CD4-positive, alpha-beta T cell treated with Interleukin-2 at 100 ng/mL for 4 hours (primary cell): ENCODE measurements at places on chromosomes 6 and 20.

DNA sequence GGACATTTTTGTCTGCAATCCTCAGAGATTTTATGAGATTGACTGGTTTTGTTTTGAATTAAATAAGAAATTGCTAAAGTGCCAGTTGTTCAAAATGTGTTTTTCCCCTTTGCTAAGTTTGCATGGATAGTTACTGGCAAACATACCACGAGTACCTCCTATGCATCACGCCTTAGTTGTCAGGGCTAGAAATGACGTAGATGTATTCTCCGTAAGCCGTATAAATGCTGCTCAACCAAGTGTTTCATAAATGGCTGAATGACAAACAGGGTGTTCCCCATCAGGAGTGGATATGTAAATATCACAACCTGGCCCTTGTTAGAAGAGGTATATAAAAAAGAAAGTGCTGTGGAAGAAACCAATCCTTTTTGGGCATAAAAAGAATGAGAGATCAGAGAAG lies 341.1 kb upstream of the ZFP64 start:
- DNase-seq = no peak

DNA sequence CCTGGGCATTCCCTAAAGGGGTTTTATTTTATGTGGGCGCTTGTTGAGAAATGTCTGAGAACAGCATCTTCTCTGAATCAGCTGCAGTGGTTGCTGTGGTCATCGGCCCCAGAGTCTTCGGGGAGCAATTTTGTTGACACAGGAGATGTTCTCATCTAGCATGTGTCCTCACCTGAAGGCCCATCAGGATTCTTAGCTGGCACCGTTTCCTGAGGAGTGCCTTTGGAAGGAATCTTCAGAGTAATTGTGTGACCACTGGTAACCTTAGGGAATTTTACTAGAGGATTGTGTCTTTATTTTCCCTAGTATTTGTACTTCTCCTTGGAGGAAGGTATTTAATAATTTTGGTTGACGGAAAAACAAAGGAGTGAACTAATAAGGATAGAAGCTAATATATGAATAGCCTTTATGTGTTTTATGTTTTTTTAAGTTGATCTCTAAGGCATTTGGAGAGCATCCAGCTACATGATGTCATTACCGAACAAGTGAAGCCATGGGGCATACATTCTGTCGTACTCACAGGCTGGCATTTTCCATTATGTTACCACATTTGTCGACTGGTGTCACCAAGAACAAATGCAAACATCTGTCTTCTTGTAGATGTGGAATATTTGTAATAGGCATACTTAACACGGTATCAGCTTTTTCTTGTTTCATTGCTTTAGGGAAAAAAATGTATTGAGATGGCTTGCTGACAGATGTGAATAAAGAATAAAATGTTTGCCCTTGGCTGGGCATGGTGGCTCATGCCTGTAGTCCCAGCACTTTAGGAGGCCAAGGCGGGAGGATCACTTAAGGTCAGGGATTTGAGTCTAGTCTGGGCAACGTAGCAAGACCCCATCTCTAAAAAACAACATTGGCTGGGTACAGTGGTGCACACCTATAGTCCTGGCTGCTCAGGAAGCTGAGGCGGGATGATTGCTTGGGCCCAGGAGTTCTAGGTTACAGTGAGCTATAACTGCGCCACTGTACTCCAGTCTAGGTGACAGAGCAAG lies 41.9 kb downstream of the TULP4 start:
- no peak for DNase-seq

DNA sequence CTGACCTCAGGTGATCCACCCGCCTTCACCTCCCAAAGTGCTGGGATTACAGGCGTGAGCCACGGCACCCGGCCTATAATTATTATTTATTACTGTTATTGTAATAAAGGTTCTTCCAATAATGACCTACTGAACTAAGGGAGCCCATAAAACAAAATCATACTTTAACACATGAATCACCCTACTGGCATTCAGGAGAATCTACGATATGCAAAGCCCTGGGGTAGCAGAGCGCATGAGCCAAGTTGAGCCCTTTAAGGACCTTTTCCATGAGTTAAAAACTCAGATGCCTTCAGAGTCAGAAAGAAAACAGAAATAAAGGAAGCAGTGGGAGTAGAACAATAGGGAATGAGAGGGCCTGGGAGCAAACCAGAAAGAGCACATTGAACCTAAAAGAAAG lies 41.5 kb downstream of the SNRPB start:
- DNase-seq = no peak

GRCh38 chr6:75156186-75156878 lies 49.5 kb downstream of the COL12A1 start:
- DNase-seq = no peak

DNA sequence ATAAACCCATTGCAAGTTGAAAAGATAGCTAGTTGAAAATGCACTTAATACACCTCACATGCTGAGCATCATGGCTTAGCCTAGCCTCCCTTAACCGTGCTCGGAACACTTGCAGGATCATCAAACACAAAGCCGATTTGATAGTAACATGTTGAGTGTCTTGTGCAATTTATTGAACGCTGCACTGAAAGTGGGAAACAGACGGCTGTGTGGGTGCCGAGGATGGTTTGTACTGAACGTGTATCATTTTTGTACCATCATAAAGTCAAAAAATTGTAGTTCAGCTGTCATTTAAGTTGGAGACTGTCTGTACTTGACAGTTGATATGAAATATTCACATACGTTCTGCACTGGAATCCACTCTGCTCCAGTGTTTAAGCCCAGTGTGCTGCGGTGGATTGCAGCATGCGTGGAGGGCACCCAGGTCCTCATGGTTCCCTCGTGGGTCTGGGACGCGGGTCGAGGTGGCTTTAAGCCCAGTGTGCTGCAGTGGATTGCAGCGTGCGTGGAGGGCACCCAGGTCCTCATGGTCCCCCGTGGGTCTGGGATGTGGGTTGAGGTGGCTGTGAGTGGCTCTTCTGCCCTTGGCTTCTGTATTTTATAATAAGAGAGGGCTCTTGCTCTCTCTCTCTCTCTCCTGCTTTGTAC lies 77.0 kb downstream of the CDH4 start:
- DNase-seq = no peak

GRCh38 chr6:15521582-15521981 lies 141.2 kb downstream of the DTNBP1 start:
- no peak for DNase-seq

GRCh38 chr6:159467473-159468041 lies 225.5 kb downstream of the SOD2 start:
- DNase-seq = no peak

- no peak for DNase-seq
Observed at GRCh38 chr6:155213611-155214372, 50.0 kb upstream of the CLDN20 start.

- no peak for DNase-seq
Observed at GRCh38 chr6:47159763-47160162, 117.6 kb upstream of the ADGRF1 start.

DNA sequence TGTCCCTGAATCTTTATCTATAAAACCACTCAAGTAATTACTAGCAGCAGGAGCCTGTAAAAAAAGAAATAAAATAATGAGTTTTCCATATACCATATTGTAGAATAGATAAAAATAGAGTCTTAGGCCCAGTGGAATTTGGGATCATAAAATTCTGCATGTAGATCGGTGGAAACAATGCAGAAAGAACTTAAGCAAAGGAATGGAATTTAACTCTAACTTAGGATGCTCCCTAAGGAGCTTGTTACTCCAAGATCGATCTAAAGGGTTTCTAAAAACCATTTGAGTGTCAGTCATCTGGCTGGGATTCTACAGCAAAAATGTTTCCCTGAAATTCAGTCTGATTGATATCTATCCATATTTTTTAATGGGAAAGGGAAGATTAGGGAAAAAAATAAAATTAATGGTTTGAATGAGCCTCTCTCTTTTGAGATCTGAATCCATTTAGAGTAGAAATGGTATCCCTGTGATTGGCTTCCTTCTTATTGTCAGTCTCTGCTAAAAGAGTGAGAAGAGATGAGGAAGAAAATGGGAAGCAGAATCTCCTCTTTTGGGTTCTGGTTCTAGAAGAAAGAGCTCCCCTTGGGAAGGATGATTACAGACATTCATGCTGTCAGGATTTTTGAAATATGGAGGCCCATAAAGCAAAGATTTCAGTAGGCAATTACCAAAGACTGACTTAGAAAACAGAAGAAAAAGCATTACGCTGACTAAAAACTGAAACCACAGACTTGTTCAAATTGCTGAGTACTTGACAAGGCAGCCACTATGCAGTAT lies 564.3 kb upstream of the MARCKS start:
- no peak for DNase-seq

GRCh38 chr6:10520468-10520867 lies 683 bp upstream of the GCNT2 start:
- DNase-seq = no peak

DNA sequence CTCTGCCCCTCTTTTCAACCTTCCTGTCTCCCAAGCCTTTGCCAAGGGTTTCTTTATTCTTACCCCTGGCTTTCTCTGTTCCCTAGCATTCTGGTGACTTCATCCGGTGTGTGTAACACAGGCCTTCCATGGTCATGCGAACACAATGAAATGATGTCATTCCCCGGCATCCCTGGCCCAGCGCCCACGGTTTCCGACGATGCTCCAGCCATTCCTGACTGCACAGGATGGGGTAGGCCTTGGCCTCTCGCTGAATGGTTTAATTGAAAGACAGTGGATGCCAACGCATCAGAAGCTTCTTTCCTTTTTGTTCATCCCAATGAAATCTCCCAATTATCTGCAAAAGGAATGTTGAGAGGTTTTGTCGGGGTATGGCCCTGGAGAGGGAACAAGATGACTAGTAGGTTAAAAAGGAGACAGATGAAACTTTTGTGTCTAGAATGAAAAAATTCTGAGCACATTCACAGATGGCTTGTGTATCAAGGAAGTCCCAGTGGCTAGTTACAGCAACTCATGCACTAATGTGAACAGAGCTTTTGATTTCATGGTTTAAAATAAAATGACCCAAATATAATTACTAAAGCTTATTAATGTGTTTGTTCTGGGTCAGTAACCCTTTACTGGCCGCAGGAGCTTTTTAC lies 655.0 kb downstream of the QKI start:
- no peak for DNase-seq

DNA sequence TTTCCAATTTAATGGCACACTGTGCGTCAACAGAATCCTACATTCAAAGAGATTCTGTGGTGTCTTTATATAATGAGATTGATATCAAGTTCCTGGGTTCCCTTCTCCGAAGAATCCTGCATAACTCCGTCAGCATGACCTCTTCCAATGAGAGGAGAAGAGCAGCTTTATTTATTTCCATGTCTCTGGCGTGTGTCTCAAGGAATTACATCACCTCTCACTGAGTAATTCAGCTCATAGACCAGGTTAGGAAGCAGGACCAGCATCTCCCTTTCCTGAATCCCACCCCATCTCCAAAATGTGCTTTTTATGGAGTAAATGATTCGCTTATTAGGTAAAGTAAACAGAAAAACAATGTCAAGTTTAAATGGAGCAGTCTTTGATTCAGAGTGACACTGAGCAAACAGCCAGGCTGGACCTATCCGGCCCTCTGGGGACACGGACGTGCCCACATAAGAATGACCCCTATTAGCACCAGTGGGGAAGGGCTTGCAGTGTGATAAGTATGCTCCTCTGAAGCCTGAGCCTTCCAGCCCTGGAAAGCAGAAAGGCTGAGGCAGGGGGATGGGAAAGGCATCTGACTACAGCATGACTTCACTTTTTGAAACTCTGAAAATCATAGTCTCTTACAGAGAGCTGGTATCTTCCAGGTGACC lies 165.2 kb downstream of the CLIC5 start:
- DNase-seq = no peak

DNA sequence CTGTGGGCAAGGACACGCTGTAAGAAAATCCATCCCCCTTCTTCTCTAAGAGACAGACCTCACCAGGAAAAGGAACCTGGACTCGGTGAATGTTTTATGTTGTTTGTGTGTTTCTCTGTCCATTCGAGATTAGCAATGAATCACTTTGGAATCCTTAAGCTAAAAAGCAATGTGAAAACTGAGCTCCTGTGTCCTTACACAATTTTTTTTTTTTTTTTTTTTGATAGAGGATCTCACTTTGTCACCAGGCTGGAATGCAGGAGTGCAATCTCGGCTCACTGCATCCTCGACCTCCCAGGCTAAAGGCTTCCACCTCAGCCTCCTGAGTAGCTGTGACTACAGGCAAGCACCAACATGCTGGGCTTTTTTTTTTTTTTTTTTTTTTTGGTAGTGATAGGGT lies 32.1 kb downstream of the BFSP1 start:
- DNase-seq = no peak

GRCh38 chr6:99241905-99242534 lies 107.5 kb downstream of the FAXC start:
- no peak for DNase-seq

- DNase-seq = no peak
Observed at GRCh38 chr6:146357578-146358430, 185.8 kb upstream of the RAB32 start.

DNA sequence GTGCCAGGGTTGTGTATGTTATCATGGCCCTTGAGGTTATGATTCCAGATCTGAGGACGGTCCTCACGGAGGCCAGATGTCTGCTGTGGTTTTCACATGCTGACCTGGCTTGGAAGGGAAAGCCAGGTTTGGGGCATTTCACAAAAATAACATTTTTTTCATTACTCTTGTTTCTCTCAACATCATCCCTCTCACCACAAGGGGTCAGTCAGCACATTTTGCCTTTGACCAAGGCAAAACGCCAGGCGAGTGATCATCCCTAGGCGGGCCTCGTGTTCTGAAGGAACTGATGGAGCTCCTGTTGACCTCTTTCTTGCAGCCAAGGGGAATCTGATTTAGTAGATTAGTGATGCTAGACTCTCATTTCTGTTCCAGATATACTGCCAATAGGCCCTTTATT lies 133.5 kb downstream of the TBC1D7 start:
- DNase-seq = peak; percentile 12

- no peak for DNase-seq
Observed at GRCh38 chr6:35708585-35708984, 19.9 kb upstream of the FKBP5 start.

DNA sequence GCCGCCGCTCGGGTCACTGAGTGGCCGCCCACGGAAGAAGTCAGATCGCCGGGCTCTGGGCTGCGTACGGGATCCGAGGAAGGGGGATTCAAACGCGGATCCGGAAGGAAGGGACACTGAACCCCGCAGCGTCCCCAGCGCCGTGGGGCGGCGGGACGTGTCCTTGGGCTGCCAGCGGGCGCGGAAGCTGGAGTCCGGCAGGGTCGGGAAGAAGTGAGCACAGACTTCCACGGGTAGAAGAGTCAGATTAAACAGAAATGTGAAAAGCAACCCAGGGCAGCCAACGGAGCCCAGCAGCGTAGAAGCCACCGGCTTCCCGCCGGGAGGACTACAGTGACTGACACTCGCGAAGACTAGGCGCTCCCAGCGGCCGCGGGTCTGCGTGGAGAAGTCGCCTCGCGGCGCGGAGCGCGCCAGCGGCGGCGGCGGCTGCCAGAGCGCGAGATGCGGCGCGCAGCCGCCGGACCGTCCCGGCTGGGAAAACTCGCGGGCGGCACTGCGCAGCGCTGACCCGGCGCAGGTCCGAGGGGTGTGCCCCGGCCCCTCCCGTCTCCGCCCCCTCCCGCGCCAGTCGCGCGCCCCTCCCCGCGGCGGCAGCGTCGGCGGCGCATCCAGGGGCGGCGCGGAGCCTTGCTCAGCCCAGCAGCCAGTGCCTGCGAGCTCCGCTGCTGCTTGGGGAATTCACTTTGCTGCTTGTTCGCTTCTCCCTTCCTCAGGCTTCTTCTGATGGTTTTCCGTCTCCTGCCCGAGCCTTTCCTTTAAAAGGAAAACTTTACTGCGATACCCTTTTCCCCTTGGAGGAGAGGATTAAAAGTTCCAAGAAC lies at the start of gene SAMD5:
TSS of gene SAMD5 (plus strand) at position 649 of the 824 bp plus-strand sequence. CDS start 239 bp downstream, outside the sequence.
- no peak for DNase-seq

GRCh38 chr6:1113916-1114540 lies 197.9 kb upstream of the FOXQ1 start:
- DNase-seq = no peak
